Parietal lobe (tissue), 2 donors: ENCODE measurements at places on chromosomes 13 and 19. TPM values are rescaled to one million over a fixed set of nuclear protein-coding genes. Genes with fewer than 3 reads are reported as not detected.

Gene RUBCNL
- 3.4 TPM for total RNA-seq

Gene ZNF471
- 48.5 TPM for total RNA-seq

Gene RGL3
- not detected for total RNA-seq

Gene RASIP1
- 7.5 TPM for total RNA-seq

Gene ITPKC
- total RNA-seq = 7.5 TPM

Gene ARRDC5
- total RNA-seq = not detected

Gene ERICH4
- total RNA-seq = not detected

Gene OR7A5
- not detected for total RNA-seq

Gene LILRB5
- total RNA-seq = not detected

Gene KLK12
- total RNA-seq = not detected

Gene TRIM28
- total RNA-seq = 345 TPM

Gene NTF4
- total RNA-seq = not detected

Gene STARD13
- 18.8 TPM for total RNA-seq

Gene SLC10A2
- not detected for total RNA-seq

Gene GTPBP3
- total RNA-seq = 18.8 TPM

Gene CD177
- 0.31 TPM for total RNA-seq

Gene RABAC1
- total RNA-seq = 77.9 TPM

Gene SERTAD3
- 5.6 TPM for total RNA-seq

Gene TMEM272
- total RNA-seq = 1.9 TPM

Gene C19orf38
- total RNA-seq = 0.63 TPM

Gene PSG6
- not detected for total RNA-seq

Gene IGLON5
- 7.8 TPM for total RNA-seq

Gene HRC
- 0.31 TPM for total RNA-seq

Gene ERFL
- total RNA-seq = not detected

Gene HOMER3
- total RNA-seq = 24.4 TPM

Gene PCDH20
- 5.3 TPM for total RNA-seq
